Activated CD8-positive, alpha-beta memory T cell treated with anti-CD3 and anti-CD28 coated beads, Interleukin-2, amount 10 ng/mL, durations not matched to agents 7 days and 5 days (primary cell): ENCODE measurements at places on chromosomes 2 and 18. TPM values are rescaled to one million over a fixed set of nuclear protein-coding genes. Genes with fewer than 3 reads are reported as not detected.

The ARHGEF33 gene
- 1.0 TPM for total RNA-seq

The CHRNG gene
- not detected for total RNA-seq

The PARD6G gene
- total RNA-seq, result 0.41 TPM

The RAB27B gene
- 0.66 TPM for total RNA-seq

The TUBA3E gene
- total RNA-seq, result not detected

The ALK gene
- total RNA-seq, result not detected

The UGT1A10 gene
- total RNA-seq, result not detected

The CRYGC gene
- total RNA-seq, result not detected

The CGREF1 gene
- total RNA-seq, result 2.5 TPM

The ATP6V1C2 gene
- not detected for total RNA-seq
